Psoas muscle (tissue), 8 donors: ENCODE measurements at places on chromosomes 1 and 21. TPM values are rescaled to one million over a fixed set of nuclear protein-coding genes. Genes with fewer than 3 reads are reported as not detected.

DNA sequence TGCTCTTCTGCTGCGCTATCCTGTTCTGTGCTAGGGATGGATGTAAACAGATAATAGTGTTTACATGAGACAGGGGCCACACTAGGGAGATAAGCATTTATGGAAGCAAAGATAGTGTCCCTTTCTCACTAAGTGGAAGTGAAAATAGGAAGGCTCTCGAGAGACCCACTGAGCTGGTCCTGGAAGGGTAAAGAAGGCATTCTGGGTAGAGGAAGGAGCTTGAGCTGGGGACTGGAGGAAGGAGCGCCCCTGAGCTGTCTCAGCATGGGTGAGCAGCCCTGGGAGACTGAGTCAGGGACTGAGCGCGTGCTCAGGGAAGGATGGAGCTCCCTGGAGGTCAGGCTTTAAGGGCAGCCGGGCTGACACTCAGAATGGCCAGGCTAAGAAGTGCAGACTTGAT lies 93.3 kb downstream of the IGSF21 start:
- no peak for DNase-seq

- no peak for DNase-seq
Measured at GRCh38 chr1:66405061-66405460, 128.9 kb upstream of the SGIP1 start.

- DNase-seq = no peak
Measured at GRCh38 chr1:237492359-237492758, 398.4 kb downstream of the ZP4 start.

GRCh38 chr1:48875552-48876329 lies 99.0 kb upstream of the BEND5 start:
- no peak for DNase-seq

DNA sequence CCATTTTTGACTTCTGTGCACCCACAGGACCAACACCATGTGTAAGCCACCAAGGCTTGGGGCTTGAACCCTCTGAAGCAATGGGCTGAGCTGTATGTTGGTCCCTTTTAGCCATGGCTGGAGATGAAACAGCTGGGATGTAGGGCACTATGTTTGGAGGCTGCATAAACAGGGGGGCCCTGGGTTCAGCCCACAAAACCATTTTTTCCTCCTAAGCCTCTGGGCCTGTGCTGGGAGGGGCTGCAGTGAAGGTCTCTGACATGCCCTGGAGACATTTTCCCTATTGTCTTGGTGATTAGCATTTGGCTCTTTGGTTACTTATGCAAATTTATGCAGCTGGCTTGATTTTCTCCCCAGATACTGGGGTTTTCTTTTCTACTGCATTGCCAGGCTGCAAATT lies 144.9 kb downstream of the ZNF326 start:
- DNase-seq = no peak

- DNase-seq = peak; percentile 34
Measured at GRCh38 chr1:46341222-46342083, 846 bp downstream of the NSUN4 start.

DNA sequence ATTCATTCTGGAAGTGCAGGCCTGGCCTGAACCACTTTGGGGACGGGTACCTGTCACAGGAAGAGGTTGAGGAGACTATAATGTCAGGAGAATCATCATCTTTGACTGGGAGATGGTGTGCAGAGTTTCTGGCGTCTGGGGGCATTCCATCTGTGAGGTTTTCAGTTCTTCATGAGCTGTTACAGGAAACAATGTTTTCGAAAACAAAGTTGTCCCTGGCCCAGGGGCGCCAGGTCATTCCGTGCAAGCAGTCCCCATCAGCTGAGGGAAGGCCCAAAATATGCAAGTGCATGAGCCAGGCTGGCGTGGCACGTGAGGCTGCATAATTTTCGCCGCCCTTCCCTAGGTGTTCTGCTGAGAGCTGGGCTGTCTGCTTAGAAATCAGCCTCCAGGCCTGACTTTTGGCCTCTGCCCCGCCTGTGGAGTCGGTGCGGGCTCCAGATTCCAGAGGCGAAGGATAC lies 68.4 kb upstream of the ATP5PO start:
- no peak for DNase-seq

DNA sequence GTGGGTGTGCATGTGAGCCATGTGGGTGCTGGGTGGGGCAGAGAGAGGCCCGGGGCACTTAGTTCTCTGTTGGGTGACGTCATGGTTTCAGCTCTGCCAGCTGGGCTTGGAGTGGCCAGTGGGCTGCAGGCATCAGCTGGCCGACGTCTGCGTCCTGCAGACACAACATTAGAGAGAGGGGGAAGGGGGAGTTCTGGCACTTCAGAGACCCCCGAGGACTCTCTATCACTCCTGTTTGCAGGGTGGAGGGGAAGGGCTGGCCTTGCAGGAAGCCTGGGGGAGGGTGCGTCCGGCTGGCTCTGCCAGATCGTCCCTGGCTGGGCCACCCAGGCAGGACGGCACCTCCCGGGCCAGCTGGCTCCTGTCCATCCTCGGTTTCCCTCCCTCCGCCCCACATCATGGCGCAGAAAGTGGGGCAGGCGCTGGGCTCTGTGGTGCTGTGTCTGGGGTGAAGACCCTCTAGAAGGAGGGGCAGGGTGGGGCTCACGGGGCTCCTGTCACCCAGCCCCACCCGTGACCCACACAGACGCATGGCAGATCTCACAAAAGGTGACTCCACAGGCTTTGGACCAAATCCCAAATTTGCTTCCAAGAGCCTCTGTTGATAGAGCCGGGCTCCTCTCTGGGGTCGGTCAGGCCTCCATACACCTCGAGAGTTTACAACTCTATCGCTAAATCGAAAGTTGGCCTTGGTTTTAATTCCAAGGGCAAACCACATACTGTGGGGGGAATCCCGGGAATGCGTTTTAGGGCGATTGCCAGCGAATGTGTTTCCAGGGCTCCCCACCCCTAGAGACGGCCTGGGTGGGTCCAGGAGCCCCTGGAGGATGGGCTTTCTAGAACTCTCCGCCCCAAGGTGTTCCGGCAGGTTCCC lies 73.4 kb upstream of the TTC34 start:
- DNase-seq = no peak

- DNase-seq = no peak
Measured at GRCh38 chr1:172002725-172003345, 161.5 kb downstream of the DNM3 start.

OR14A2 gene
- total RNA-seq = not detected

AQP10 gene
- not detected for total RNA-seq
